ENCODE measurements at places on chromosomes 11 and 22. TPM values are rescaled to one million over a fixed set of nuclear protein-coding genes. Genes with fewer than 3 reads are reported as not detected.

Gene PRG3
- total RNA-seq, result not detected

Gene DERL3
- total RNA-seq, result 6.5 TPM

Gene DCDC1
- total RNA-seq, result 0.15 TPM

Gene MS4A6A
- 62.5 TPM for total RNA-seq

Gene ABTB2
- 12.5 TPM for total RNA-seq

Gene ROBO4
- total RNA-seq, result 43.3 TPM

Gene TTC36
- total RNA-seq, result not detected

Gene P2RX6
- 4.6 TPM for total RNA-seq

Gene OR51E2
- 0.31 TPM for total RNA-seq

Gene TSSK2
- total RNA-seq, result not detected

Gene FGF3
- total RNA-seq, result not detected

Gene MMP27
- total RNA-seq, result not detected

Gene PHF5A
- 22.8 TPM for total RNA-seq

Gene RASL10A
- total RNA-seq, result 1.0 TPM

Gene TRPC6
- total RNA-seq, result 0.56 TPM

Gene NTM
- total RNA-seq, result 21.5 TPM

GRCh38 chr22:34943830-34944229 is 122.1 kb upstream of the ISX start:
- no peak for DNase-seq

- no peak for DNase-seq
Measured at GRCh38 chr11:1139441-1140083, 18.2 kb upstream of the MUC5AC start.

- DNase-seq, result no peak
Measured at GRCh38 chr11:45321031-45321595, 35.0 kb upstream of the SYT13 start.

- DNase-seq, result no peak
Measured at GRCh38 chr22:29172216-29172615, 33.5 kb upstream of the EMID1 start.

DNA sequence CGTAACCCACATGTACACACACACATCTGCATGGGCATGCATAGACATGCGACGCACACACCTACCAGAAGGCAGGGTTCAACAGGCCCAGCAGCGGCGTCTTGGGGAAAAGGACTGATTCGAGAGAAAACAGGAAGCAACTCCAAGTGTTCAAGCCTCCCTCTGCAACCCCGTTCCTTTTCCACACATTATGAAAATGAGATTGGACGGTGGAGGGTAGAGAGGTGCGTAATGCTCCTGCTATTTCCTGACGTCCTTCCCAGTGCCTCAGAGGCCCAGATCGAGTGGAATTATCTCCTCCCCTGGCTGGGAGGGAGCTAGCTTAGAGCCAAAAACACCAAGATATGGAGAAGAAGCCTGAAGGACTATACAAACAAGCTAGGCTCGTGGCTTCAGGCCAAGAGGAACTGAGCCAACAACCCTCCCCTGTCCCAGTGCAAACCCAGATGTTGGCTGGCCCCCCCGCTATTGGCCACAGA is 289.2 kb downstream of the MN1 start:
- DNase-seq, result peak; percentile 92

DNA sequence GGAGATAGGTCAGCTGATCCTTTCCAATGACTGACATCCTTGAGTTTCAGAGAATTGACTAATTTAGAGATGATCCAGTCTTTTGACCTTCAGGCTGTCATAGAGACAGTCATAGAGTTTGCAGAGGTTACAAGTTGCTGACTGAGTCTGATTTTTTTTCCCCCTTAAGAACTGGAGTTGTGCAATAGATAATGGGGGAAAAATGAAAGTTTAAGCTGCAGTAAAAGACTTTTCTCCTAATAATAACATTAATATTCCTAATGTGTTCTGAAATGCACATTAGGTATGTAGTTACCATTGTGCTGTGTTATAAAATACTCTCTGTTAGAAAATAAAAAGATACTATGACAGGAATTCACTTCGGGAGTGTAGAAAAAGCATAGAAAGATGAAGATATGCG is 876.9 kb upstream of the RAG2 start:
- DNase-seq, result no peak

GRCh38 chr11:84720706-84721402 is 906.3 kb downstream of the DLG2 start:
- DNase-seq, result peak; percentile 44

GRCh38 chr22:26430600-26430999 is 1.5 kb downstream of the ASPHD2 start:
- no peak for DNase-seq

- DNase-seq, result no peak
Measured at GRCh38 chr11:44611088-44611487, 45.6 kb downstream of the CD82 start.

DNA sequence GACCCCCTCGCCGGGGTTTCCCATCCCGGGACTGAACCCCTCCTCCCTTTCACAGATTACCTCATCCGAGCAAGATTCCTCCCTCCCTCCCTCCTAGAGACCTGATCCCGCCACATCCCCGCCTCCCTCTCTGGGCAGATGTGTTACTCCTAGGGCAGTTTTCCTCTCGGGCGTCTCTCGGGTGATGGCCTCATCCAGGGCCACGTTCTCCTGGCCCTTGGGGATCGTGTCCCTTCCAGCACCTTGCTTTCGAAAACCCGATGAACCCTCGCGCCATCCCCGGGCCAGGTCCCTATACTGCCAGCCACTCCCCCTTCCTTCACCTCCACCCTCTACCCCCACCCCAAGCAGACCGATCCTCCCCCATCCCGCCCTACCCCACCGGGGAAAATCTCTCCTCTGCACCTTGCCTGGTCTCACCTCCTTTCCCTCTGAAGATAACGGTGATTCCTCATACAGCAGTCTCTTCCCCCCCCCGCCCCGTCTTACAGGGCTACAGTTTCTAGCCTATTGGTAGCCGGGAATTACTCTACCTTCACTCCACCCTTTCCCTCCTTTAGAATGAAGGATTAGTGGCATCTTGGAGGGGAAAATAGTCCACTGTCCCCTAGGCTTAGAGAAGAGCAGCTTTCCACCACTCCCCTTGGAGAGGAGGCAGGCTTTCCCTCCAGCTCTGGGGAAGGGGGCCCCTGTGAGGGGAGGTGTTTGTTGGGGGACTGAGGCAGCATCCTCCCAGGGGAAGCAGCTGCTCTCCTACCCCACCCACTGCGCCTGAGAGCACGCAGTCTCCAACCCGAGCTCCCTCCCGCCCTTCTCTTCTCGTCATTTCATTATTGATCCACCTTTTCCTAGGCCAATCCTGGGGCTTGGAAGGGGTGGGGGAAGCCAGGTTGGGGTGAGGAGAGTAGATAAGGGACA is 1.2 kb downstream of the KMT2A start:
- peak; percentile 47 for DNase-seq

DNA sequence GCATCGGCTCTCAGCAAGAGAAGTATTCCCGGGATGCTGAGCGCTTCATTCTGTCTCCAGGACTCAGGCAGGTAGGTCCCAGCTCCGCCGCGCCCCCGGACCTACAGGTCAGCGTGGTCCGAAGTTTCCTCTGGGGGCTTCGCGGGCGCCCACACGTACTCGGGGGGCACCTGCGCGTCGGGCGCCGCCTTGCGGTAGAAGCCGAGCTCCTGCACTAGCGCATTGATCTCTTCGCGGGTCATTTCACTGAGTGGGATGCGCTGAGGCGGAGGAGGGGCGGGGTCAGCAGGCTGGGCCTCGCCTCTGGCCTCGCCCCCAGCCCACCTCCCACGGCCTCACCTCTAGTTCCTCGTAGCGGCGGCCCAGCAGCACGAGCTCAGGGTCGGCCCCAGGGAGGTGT is 2.5 kb downstream of the SELENOM start:
- no peak for DNase-seq

GRCh38 chr22:17077255-17077654 is 7.5 kb upstream of the IL17RA start:
- no peak for DNase-seq

DNA sequence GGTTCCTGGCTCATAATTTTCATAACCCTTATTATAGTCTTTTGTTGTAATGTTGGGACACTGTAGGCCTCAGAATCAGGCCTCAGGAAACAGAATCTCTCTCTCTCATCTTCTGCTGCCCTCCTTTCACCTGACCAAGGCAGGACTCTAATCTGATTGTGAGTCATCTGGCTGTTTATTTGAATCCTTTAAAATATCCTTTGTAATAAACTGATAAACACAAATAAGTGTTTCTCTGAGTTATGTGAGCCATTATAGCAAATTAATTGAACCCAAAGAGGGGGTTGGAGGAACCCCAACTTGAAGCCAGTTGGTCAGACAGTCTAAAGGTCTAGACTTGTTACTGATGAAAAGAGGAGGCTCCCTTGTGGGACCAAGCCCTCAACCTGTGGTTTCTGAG is 30.6 kb downstream of the ACER3 start:
- DNase-seq, result no peak

DNA sequence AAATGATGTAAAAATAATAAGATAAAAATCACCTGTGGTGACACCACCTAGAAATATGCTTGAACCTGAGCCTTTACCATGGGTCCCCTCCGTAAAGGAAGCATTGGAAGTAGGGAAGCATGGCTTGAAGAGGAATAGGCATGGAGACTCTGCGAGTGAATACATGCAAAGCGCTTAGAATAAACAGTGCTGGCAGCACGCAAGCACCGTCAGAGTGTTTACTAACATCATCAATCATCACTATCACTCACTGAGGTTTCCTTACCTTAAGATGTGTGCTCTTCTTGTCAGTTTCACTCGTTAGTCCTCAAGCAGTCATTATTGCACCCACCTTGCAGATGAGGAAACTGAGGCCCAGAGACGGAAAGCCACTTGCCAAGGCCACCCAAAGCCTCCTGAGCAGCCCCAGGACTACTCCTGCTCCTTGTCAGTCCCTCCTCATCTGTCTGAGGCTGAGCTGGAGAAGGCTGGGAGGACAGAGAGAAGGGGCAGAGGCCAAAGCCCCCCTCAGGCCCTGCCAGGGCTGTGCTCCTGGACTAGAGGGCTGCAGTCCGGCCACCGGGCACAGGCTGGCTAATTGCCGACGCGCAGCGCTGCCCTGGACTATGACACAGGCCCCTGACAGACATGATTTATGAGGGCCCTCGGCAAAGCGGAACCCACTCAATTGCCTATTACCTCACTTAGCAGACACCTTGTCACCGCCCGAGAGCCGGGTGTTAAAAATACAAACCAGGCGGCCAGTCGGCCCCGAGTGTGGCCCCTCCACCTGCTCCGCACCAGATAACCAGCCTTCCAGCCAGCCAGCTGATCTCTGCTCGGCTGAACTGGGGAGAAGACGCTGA is 168.9 kb downstream of the MN1 start:
- DNase-seq, result peak; percentile 76

DNA sequence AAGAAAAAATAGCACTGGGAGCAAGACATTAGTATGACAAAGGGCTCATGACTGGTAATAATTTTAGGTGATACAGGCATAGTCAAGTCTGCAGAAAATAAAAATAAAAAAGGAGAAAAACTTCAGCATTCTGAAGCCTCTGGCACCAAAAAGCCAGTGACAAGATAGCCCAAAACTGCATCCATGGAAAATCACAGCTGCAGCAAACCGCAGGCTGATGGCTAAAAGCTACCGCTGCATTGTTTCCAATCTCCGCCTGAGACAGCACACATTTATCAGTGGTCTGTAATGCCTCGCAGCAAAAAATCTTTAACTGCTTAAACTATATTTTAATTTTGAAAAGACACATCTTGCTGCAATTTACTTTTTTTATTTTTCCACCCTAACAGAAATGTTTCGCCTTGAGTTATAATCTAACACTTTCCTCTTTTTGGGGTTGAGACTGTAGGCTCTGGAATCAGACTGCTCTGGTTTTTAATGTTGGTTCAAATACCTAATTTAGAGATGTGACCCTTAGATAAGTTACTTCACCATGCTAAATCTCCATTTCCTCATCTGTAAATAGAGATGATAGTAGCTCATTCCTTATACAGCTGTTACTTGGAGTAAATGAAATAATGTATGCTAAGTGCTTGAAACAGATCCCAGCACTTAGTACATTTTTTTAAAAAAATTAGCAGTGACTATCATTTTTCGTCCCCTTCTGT is 42.0 kb upstream of the FIBIN start:
- DNase-seq, result no peak

DNA sequence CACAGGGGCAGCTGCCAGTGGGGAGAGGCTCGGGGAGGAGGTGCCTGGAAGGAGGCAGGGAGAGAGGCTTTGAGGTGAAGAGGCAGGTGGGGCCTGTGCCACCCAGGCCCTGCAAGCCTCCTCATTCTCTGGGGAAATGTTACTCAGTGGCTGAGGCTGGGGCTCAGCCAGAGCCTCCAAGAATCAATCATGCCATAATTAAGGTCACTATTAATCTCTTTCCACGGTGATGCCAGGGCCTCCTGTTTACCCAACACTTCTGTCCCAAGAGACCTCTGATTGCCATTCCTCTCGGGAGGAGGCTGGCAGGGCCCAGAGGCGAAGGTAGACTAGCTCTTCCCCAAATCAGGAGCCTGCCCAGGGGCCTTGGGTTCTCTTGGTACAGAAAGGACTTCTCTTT is 38.4 kb downstream of the GDPD5 start:
- DNase-seq, result no peak

DNA sequence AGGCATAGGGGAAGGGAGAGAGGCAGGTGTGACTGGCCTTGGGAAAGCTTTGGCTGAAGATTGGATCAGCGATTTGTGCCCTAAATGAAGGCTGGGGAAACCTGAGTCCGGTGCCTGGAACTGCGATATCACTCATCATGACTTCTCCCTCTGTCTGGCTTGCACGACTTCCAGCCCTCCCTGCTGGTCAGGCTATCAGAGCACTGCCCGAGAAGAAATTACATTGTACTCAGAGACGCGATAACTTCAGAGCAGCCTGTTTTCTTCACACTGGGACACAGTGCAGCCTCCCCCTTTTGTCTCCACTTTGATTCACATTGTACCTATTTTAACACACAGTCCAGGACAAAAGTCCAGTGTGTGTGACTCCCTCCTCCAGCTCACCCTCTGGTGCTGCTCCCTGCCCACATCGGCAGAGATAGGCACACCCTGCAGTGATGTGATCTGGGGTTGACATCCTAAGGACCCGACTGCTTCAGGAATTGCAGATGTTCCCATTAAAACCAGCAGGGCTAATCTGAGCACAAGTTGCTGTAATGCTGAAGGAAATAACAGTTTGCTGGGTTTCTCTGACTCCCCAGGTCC is 62.1 kb upstream of the CADM1 start:
- DNase-seq, result no peak

- peak; percentile 48 for DNase-seq
Measured at GRCh38 chr11:62124186-62125113, 639 bp downstream of the INCENP start.

DNA sequence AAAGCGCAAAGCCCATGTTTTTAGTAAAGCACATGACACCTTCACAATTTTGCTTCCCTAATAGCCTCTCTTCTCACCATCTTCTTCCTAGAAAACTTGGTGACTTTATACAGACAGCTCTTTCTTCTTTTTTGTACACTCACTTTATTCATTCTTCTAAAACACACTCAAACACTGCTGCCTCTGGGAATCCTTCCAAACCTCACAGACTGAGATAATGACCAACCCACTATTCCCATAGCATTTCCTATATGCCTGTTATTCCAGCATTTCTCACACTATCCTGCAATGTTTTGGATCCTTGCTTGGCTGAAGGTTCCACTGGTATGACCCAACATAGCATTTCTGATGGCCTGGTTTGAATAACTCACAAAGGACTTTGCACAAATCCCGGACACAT is 442.1 kb upstream of the CCDC90B start:
- no peak for DNase-seq

GRCh38 chr22:35257002-35257320 is 332 bp upstream of the HMGXB4 start:
- DNase-seq, result no peak
